Psoas muscle (tissue), 8 donors: ENCODE measurements at places on chromosomes 5 and 9. TPM values are rescaled to one million over a fixed set of nuclear protein-coding genes. Genes with fewer than 3 reads are reported as not detected.

SPINK6 gene
- not detected for total RNA-seq

DNA sequence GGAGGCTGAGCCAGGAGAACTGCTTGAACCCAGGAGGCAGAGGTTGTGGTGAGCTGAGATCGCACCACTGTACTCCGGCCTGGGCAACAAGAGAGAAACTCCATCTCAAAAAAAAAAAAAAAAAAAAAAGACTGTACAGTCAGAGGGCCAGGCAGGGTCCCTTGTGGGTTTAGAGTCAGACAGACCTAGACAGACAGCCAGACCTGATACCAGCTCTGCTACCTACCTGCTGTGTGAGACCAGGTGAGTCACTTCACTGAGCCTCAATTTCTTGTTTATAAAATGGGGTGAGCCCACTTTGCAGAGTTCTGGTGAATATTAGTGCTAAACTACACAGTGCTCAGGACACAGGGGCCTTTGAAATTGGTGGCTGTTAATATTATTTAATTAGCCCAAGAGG, 19.7 kb downstream of the TRIM14 start:
- DNase-seq: no peak

- no peak for DNase-seq
Measured at GRCh38 chr5:100260968-100261367, 274.2 kb upstream of the FAM174A start.

GRCh38 chr5:133432956-133433532, 179.3 kb downstream of the FSTL4 start:
- no peak for DNase-seq

PCDHGA6 gene
- total RNA-seq: 1.3 TPM

GRCh38 chr5:383621-384020, 59.4 kb upstream of the EXOC3 start:
- DNase-seq: no peak

DNA sequence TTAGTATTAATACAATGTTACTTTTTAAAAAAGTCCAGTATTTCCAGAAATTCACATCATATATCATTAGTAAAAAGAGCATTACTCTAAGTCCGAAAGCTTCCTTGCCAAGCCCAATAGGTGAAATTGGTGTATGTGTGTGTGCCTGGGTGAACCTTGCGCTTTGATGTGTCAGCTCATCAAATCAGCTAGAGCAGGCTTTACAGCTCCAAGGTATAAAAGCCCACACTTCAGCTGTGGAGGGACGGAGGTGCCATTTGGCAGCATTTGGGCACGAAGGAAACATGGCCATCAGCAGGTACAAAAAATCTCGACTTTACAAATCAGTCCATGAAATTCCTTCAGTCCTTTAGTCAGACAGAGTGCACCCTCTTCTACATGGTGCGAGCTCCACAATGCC, 76.5 kb upstream of the IL7R start:
- no peak for DNase-seq

- DNase-seq: no peak
Measured at GRCh38 chr5:111779922-111780292, 22.9 kb upstream of the NREP start.

IFNA21 gene
- not detected for total RNA-seq

C9orf57 gene
- not detected for total RNA-seq

PHYHD1 gene
- 36.6 TPM for total RNA-seq

MTMR12 gene
- total RNA-seq: 8.8 TPM

- DNase-seq: no peak
Measured at GRCh38 chr9:98740226-98740881, 31.6 kb upstream of the GABBR2 start.

- DNase-seq: no peak
Measured at GRCh38 chr9:109739760-109740159, 40.2 kb upstream of the PALM2AKAP2 start.

DNA sequence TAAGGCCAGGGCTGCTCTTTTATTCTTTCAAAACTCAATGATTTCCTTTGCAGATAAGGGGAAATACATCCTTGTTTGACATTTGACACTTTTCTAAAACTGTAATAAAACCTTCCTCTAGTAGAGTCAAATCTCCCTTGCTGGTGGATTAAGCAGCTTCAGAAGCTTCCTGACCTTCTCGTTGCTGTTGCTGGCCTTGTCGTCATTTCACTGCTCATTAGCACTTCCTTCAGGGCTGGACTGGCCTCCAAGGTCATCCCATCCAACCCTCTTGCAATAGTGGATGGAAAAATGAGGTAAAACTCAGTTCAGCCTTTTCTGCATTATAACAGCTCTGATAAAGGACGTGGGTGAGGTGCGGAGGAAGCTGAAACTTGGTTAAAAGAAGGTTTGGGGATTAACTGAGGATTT, 1.1 kb upstream of the ADAMTSL1 start:
- DNase-seq: no peak

DNA sequence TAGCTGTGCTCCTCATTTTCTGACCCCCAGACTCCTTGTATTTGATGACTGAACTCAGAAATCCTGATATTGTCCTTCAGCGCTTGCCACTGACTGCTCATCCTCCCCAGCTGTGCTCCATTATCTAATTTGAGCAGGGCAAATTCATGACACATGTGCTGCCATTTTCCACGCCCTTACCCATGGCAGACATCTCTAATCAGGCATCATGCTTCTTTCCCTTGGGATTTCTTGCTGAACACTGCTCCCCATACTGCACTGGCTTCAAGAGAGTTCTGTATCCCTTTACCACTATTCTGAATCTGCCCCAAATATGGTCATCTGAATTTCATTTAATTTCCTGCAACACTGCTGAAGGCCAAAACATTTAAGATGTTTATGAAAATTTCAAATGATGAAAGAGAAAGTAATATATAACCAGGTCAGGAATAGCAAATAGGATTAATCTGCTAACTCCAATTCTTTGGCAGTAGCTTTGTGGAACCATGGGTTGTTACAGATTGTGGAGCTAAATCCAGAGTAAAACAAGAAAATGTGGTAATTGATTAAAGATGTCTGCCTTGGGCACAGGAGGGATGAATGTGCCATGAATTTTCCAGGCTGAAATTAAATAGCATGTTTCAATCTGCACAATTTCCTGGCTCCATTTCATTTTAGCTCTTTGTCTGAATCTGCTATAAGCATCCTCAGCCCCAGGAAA, 93.6 kb downstream of the CYFIP2 start:
- DNase-seq: no peak

MYORG gene
- total RNA-seq: 21.3 TPM

SPATA31C1 gene
- not detected for total RNA-seq

GRCh38 chr9:9612270-9612669, 1000.5 kb downstream of the PTPRD start:
- DNase-seq: no peak

DNA sequence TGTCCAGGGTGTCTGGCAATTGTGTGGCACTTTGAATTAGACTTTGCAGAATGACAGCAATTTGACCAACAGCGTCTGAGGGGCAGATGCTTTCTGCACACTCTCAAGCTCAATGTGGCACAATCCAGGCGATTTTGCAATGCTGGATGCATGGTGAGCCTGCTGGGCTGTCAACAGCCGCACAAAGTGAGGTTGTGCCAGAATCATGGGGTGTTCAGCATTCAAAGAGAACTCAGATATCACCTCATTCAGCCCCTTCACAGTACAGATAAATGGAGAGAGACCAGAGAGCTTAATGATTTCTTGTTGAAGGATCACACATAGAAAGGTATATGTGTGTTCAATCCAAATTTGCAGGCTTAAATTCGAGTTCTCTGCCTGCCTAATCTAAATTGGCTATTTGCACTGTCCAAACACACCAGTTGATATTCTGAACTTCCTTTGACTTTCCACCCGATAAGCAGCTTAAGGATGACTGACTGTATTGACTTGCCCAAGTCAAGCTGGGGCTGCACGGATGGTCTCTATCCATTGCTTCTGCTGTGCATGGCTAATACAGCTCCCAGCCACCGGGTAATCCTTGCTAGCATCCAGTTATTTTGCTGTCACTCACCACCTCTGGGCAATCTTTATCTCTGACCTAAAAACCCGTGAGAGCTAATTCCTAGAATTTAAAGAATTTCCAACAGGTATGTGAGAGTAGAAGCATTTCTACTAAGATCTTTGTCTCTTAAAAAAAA, 157.9 kb upstream of the TAS2R1 start:
- DNase-seq: no peak

DNA sequence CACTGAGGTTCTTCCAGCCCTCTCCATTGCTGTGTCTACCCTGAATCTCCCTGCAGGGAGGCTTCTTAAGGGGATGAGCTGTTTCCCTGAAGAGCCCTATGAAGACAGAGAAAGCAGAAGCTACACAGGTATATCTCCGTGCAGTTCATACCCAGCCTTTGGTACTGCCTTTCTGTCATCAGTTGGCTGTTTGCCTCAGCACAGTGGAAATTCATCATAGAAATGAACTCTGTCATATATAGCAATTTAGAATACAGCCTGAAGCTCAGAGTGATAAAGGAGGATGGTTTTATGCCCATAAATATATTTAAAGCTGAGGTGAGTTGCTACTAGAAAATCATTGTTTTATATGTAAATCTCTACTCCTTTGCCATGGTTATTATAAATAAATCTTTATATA, 42.6 kb upstream of the KCNN2 start:
- DNase-seq: no peak
